DMS 273 treated with DMSO at 0.1 percent for 48 hours (cell line): ENCODE measurements at places on chromosomes 7 and 10.

DNA sequence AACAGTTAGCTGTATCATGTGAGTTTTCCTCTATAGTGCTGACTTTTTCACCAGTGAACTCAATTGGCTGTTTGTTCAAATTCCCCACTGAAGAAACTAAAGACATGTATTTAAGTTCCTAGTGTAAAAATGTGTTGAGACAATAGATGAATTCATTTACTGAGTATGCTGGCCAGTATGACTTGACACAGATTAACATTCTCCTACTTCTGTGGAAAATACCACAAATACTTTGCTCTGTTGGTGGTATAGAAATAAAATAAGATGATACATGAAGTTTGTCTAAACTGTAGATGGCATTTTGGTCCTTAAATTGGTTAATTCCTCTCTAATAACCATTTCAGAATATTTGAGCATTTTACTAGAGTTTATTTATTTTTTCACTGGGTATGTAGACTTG is 227.7 kb upstream of the TEX47 start:
- no peak for DNase-seq

- DNase-seq = no peak
Observed at GRCh38 chr10:44036425-44036824, 348.5 kb downstream of the CXCL12 start.

GRCh38 chr10:127492607-127493250 is 56.4 kb upstream of the NPS start:
- no peak for DNase-seq

DNA sequence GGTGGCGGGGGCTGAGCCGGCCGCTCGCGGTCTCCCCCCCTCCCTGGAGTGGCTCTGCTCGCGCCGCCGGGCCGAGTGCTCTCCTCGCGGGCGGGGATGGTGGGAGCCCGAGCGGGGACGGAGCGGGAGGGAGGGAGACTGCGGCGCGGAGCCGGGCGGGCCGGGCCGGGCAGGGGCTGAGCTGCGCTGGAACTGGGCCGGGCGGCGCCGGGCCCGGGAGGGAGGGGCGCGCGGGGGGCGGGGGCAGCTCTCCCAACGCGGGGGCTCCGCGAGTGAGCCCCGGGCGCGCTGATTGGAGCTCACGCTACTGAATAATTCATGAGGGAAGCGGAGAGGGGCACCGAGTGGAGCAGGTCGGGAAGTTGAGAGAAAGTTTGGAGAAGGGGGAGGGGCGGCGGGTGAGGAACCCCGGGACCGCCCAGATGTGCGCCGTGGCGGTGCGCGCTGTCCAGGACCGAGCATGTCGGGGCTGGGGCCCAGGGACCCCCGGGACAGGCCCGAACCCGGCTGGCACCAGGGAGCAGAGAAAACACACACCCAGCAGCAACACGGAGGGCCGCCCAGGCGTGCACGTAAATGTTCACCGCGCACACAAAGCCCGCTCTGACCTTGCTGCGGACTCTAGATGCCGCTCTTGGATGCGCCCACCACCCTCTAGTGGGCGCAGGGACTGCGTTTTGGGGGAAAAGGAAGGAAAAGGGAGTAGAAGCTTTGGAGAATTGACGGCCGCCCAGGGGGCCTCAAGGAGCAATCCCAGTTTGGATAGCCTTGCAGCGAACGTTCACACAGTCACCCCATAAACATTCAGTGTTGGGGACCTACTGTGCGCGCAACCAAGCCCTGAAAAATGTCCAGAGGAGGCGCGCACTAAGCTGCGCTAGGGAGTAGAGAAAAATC is at the start of gene EPHB4:
Gene EPHB4 (minus strand): TSS at position 194 of the 897 bp plus-strand sequence. CDS start 493 bp downstream, outside the sequence.
- DNase-seq = peak; percentile 72

DNA sequence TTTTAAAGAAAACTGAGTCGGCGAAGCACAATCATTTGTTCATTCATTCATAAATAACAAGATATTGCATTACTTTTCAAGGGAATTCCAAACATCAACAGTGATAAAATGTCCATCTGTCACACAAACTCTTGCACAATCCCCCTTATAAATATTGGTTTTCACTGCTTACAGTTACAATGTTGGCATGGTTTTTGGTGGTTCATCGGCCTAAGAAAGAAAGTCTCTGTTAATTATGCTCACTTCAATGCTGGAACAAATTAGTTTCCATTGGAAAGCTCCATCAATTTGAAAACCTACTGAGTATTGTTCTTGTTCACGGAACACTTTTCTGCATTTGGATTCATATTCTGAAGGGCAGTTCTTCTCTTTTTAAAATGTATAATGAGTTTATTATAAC is 188.5 kb downstream of the JAZF1 start:
- peak; percentile 57 for DNase-seq

- DNase-seq = no peak
Observed at GRCh38 chr10:30792025-30792424, 162.5 kb upstream of the LYZL2 start.

DNA sequence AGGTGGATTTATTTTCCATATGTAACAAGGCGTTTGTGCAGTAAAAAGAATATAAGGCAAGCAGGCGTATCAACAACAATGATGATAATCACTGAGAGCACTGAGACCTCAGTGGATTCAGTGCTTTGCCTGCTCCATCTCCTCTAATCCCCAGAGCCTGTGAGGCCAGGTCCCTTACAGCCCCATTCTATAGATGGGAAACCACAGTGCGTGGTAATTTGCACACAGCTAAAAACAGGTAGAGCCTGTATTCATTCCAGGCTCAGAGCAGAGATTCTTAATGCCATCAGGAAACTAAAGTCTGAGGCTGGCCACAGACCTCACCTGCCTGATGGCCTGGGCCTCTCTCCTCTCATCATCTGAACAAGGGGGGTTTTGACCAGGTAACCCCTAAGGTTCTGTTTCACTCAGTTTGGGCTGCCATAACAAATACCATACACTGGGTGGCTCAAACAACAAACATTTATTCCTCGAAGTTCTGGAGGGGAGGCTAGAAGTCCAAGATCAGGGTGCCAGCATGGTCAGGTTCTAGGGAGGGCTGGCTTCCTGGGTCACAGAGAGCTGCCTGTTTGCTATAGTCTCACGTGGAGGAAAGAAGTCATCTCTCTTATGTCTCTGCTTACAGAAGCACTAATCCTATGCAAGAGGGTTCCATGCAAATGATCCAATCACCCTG is 10.3 kb upstream of the RASSF4 start:
- no peak for DNase-seq

DNA sequence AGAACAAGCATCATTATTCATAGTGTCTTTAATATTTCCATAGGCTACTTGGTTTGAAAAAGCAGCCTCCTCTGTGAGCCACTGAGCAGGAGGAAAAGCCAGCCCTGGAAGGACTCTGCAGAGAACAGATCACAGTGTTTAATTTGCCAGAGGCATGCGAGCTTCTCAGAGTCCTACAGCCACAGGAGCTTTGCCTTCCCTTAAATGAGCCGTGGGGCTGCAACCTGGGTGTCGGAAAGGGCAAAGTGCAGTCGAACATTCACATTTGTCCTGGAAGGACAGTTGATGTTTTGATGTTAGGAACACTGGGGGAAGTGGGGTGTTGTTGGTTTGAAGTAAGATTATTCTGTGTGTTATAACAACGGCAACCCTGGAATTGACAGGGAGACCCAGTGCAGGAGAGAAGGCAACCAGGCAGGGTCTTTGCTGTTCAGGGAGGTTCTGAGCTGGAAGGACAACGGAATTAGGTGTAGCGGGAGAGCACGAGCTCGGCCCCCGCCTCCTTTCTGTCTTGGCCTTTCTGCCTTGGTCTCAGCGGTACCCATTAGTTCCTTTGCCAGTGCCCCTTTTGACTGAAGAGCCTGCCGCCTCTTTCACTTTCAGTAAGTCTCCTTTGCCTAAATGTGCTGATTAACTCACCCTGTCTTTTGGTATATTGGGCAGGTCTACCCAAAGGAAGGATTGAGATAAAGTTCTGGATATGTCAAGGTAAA is 192.3 kb upstream of the PITRM1 start:
- no peak for DNase-seq

GRCh38 chr10:88227342-88228018 is 355.6 kb downstream of the RNLS start:
- DNase-seq = peak; percentile 51

DNA sequence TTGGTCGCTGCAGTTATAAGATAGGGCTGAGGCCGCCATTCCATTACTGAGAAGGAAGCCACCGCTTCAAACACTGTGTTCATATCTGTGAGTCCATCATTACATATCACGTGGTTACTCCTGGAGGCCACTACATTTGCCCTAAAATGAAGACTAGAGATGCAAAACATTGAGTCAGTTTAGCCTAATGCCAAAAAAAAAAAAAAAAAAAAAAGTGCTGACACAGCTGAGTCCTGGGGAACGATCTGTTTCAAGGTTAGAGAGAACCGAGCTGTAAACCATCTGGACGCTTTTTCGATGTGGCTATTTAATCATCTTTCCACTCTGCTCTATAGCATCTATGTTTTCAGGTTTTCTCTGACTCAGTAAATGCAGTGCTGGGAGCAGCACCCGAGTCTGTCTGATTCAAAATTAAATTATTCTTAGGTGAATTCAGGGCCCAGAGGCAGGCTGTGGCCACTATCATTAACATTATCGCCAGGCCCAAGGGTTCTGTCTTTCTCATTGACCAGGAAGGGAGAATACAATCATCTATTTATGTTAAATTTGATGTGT is 449.1 kb downstream of the PAXIP1 start:
- DNase-seq = no peak

DNA sequence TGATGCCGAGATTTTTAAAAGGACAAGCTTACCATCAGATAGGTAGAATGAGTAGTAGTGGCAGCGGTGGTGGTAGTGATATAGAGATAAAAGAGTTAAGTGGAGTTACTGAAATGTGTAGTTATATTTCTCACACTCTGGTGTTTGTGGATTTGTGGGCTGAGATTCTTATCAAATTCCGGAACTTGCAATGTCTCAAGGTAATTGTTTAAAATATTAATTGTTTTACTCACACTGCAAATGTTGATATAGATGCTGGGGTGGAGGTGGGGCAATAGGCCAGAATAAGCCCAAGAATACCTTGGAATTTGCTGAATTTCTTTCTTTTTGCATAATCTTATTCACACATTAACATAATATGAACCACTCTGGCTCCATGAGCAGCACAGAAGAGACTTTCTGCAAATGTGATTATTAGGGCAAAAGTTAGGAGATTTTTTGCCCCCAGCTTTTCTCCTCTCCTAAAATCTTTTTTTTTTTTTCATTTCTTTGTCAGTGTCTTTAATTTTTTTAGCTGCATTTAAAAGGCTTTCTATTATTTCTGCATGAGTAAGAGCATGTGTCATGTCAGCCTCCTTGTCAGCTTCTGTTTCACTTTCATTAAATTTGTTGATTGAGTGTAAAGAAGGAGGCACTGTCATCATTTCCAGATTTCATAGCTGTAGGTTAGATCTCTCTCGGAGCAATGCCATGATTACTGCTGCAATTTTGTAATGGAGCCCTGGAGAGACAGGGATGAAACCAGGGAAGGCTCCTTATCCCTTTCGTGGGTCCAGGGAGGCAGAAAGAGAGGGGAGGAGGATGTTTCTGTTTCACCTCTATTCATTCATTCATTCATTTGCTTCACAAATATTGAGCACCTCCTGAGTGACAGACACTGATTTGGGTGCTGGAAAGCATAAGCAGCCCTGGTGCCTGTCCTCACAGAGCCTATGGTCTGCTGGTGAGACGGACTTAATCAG is 13.1 kb upstream of the SGMS1 start:
- no peak for DNase-seq

DNA sequence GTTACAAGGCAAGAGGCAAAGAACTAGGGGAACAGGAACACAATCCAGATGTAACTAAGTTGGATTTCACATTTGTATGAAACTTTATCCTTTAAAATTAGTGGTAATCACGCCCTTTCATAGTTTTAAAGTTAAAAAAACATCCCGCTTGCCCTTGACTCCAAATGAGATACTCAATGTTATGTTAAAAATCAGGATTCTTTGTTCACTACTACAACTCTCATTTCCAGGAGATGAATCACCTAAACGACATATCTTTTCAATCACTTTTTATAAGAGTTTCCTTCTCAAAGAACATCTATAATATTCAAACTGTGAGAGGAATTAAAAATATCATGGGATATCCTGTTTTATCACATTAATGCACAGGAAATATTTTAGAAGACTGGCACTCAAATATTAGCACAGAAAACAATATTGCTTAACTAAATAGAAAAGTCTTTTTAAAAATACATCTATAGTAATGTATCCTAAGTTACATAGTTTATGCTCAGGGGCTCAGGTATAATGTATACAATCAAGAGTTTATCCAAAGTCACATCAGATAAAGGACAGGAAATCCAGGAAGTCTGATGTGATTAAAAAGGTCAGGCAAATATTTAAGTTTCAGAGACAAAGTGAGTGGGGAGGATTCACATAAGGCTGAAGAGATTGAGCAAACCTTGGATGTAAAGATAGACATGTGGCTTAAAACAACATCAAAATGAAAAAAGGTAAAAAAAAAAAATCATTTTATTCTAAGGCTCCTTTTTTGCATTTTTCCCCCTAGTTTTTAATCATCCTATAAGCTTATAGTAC is 41.9 kb downstream of the CADPS2 start:
- DNase-seq = no peak

- no peak for DNase-seq
Observed at GRCh38 chr10:44725404-44725803, 185.7 kb upstream of the TMEM72 start.

DNA sequence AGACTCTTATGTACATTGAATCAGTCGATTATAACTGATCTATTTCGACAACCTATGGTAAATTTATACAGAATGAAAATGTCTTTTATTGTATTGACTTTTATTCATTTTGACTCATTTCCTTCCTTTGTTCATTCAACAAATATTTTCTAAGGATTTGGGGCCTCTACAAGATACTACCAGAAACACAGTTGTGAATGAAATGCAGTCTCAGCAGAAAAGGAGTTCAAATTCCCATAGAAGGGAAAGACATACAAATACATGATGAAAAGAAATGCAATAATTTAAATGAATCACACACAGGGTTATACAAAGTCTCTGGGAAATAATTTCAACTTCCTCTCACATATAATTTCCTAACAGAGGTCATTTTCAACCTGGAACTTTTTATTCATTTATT is 134.0 kb upstream of the SEMA3A start:
- no peak for DNase-seq

DNA sequence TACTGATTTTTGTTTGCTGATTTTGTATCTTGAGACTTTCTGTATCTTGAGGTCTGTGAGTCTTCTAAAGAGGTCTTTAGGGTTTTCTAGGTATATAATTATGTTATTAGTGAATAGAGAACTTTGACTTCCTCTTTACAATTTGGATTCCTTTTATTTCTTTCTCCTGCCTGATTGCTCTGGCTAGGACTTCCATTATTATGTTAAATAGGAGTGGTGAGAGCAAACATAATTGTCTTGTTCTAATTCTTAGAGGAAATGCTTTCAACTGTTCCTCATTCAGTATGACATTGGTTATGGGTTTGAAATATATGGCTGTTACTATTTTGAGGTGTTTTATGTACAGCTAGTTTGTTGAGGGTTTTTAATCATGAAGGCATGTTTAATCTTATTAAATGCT is 308.0 kb upstream of the TEX47 start:
- no peak for DNase-seq

- DNase-seq = no peak
Observed at GRCh38 chr7:45873035-45873354, at the start of gene CCDC201. Gene CCDC201 (minus strand): TSS chr7:45873082. CDS start chr7:45873007, 75 bp downstream.

GRCh38 chr10:49080071-49080470 is 35.3 kb downstream of the VSTM4 start:
- DNase-seq = no peak

GRCh38 chr7:127782075-127782474 is 130.1 kb downstream of the SND1 start:
- DNase-seq = no peak
